ENCODE measurements at places on chromosomes 6 and 20.

DNA sequence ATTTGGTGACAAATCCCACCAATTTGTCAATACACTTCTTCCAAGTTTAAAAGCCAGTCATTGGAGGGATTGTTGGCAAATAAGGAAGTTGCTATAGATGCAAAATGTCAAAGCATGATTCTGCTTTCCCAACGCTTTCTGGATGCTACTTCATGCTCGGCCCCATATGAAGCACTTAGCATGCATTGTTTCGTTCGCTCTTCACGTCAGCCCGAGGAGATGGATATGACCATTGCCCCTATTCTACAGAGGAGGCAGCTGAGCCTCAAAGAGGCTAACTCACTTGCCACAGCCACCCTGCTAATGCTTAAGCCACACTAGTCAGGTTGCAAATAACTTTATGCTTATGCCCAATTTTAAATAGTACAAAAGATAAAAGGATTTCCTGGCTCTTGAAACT lies 2.8 kb upstream of the NXT1 start:
- no peak for DNase-seq

DNA sequence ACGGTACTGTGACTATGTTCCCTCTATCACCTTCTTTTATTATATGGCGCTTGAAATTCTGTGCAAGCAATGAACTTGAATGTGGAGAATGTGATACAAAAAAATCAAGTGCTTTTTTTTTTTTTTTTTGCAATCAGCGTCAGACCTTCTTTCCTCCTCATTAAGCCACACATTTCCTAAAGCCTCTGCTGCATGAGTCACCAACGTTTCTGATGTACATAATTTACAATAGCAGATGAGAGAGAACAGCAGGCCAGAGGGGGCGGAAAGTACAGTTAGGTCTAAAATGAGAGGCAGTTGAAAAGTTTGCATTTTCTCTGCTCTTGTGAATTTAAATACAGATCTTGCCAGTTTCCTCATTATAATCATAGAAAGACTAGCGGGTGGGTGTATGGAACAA lies 114.6 kb upstream of the RIPOR2 start:
- no peak for DNase-seq

DNA sequence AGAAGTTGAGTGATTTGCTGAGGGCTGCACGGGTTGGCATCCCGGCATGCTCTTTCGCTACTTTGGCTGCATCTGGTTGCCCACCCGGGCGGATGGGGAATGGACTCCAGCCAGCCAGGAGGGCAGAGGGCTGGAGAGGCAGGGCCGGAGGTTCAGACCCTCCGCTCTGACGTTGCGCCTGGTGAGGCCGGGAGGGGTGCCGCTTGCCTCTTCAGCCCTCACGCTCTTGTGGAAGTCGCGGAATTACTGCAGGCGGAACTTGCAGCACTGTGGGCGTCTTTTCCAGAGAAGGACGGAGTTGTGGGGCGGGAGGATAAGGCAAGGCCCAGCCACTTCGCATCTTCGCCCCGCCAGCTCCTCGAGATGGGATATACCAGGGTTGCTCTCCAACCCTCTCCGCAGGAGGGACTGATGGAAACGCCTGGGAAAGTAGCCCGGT lies 656 bp downstream of the RTEL1 start:
- DNase-seq = no peak

GRCh38 chr20:18734525-18735189 lies 78.9 kb upstream of the SCP2D1 start:
- DNase-seq = no peak

DNA sequence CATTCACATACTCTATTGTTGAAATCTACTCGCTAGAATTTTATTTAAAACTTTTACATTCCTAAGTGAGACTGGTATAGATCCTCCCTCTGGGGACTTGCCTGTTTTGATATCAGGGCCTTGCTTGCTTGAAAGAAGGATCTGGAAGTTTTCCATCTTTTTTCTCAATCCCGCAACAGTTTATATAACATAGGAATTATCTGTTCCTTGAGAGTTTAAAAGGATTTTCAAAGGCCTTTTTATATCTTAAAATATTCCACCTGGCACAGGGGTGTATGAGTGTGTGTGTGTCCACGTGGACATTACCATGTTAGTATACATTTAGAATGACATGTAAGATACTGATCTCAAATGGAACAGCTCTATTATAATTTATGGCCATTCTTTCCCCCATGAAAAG lies 96.3 kb downstream of the TRERF1 start:
- no peak for DNase-seq

DNA sequence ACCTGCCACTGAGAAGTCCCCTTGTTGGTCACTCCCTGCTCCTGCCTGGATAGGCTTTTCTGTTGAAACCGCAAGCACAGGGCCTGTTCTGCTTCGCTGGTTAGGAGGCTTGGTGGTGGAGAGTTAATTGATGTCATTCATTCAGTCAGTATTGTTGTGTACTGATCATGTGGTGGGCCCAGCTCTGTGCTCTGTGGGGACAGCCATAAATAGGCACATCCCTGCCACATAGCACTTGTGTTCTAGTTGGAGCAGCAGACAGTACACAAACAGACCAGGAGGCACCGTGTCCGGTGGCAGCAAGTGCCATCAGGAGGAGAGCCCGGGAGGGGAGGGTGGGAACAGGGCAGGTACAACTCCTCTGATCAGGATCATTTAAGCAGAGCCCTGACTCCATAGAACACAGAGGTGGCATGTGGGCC lies 155.2 kb upstream of the INSM1 start:
- peak; percentile 28 for DNase-seq

GRCh38 chr6:9948678-9949077 lies 466.2 kb downstream of the TFAP2A start:
- no peak for DNase-seq

GRCh38 chr20:56217829-56218228 lies 30.7 kb upstream of the MC3R start:
- no peak for DNase-seq

DNA sequence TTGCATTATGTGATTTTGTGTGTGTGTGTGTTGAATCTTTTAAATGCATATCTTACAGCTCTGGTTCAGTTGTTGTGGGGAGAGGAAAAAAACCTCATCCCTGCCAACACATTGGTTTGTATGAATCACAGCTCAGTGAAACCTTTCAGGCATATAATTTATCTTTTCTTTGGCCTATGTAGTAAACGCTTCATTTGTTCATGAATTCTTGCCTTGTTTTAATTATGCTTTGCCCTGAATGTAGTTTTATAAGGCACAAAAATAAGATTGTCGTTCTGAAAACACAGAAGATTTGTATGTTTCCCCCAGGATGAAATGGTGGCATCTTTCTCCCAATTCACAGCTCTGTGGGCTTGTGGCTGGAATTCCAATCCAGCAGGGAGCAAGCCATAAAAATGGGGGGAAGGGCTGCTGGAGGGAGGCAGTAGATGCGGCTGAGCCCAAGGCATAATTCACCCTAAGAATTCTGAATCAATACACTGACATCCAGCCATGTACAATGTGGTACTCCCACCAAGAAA lies 45.1 kb downstream of the BCAS1 start:
- no peak for DNase-seq

DNA sequence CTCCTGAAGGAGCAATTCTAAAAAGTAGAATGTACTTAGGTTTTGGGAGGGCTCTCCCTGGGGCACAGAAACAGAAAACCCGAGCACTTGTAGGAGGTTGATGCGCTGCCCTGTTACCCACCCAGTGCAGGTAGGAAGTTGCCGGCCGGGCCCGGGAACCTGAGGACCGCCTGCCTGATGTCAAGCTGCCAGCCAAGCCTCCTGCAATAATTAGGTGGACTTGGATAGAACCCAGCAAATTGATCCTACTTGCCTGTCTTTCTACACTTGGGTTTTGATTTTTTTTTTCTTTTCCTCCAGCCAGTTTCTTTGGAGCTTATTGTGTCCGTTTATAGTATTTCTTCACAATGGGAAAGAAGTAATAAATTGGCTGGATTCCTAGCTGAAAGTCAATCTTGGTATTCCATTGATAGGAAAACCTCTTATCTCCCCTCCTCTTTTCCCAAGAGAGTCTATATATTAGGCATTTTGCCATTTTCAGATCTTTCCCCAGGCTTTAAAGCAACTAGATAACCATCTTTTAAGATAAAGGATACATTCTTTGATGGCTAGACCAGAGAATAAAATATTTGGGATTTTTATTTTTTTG lies 78.3 kb upstream of the FYN start:
- DNase-seq = no peak

GRCh38 chr6:21325201-21325856 lies 268.2 kb upstream of the SOX4 start:
- DNase-seq = no peak

GRCh38 chr6:35258336-35258735 lies 1.2 kb upstream of the ZNF76 start:
- DNase-seq = no peak

DNA sequence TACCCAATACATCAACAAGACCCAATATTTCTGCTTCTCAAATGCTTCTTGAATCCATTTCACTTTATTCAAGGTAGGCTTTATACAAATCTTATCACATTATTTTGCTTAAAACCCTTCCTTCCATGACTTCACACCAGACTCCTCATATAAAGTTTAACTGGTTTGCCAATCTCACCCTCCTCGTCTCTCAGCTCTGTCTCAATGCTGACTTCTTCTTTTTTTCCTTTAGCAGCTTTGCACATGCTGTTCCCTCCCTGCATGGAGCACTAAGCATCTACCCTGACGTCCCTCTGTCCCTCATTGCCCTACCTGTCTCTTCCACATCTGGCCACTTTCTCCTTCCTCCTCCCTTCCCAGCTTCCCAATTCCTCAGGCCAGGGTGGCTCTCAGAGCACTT lies 31.4 kb downstream of the KCNK17 start:
- no peak for DNase-seq

GRCh38 chr6:6699741-6700367 lies 111.3 kb downstream of the LY86 start:
- DNase-seq = peak; percentile 77

DNA sequence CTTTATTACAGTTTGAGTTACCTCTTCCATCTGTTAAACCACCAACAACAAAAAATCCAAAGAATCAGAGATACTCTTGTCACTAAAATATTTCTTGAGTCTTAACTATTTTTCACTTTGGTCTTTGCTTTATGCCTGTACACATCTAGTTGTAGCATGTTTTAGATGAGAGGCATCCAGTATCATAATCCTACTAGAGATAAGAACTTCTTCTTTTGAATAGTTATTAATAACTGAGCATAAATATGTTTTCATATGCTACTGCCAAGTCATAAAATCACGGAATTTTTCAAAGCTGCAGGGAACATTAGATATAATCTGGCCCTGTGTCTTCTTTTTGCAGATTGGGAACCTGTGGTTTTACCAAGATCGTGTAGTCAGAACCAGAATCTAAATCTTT lies 55.3 kb downstream of the STK4 start:
- DNase-seq = no peak

GRCh38 chr6:99187429-99187828 lies 162.0 kb downstream of the FAXC start:
- DNase-seq = no peak

Data from NCI-H1436 (cell line).